ENCODE measurements at places on chromosomes 6 and 20. TPM values are rescaled to one million over a fixed set of nuclear protein-coding genes. Genes with fewer than 3 reads are reported as not detected.

- DNase-seq, result no peak
- no peak overlapping the region for H3K27ac ChIP-seq
- H3K4me1 ChIP-seq, result peaks cover 10% of the 10 kb centered on the region
- peaks cover 66% of the 10 kb centered on the region for H3K27me3 ChIP-seq
- H3K4me3 ChIP-seq, result peak overlapping the region; percentile 18
- H3K36me3 ChIP-seq, result no peaks in the 10 kb centered on the region
Measured at GRCh38 chr6:125746731-125747588, 2.5 kb upstream of the HEY2 start.

The SGK2 gene
- total RNA-seq, result 2.3 TPM

The ABT1 gene
- total RNA-seq, result 26.7 TPM

- H3K4me3 ChIP-seq, result no peak overlapping the region
- no peak for DNase-seq
- peaks cover 21% of the 10 kb centered on the region for H3K27me3 ChIP-seq
- no peaks in the 10 kb centered on the region for H3K4me1 ChIP-seq
- H3K27ac ChIP-seq, result no peak overlapping the region
Measured at GRCh38 chr6:153949616-153950015, 89.4 kb upstream of the OPRM1 start.

GRCh38 chr6:136593748-136594490, 43.7 kb upstream of the MAP7 start:
- H3K4me3 ChIP-seq, result no peak overlapping the region
- H3K36me3 ChIP-seq, result 0 out of 2 replicates have a peak, but pooled peaks cover 2% of the 10 kb centered on the region
- peak; percentile 16 for DNase-seq
- H3K27me3 ChIP-seq, result no peaks in the 10 kb centered on the region

GRCh38 chr6:168009331-168009730, 11.9 kb downstream of the KIF25 start:
- H3K27ac ChIP-seq, result no peak overlapping the region
- no peaks in the 10 kb centered on the region for H3K36me3 ChIP-seq
- peaks cover 16% of the 10 kb centered on the region for H3K4me1 ChIP-seq
- no peak overlapping the region for H3K4me3 ChIP-seq

DNA sequence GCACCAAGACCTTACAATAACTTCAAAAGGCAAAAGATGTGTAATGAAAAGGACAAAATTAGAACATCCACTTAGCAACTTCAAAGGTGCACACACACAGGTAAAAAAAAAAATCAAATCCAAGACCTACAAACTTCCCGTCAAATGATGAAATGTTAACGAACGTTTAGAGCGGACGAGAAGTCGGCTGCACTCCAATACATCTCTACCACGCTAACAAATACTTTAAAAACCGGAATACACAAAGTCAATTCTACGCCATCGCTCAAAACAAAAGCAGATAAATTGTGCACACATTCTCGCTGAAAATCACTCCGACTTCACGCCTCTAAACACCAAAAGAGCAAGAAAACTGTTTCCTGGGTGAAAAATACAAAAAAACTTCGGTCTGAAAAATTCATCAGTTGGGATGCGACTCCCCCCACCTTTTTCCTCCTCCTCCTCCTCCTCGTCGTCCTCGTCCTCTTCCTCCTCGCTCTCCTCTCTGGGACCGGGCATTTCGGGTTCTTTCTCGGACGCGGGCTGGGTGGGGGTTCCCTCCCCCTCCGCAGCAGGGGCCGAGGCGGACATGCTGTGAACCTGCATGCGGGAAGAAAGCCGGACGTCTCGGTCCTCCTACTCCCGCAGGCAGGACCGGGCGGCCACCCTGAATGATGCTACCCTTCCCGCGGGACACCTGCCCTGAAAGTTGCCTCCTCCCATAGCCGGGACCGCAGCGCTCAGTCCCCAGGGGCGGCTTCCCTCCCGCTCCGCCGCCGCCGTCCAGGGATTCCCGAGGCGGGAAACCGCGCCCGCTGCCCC, 712 bp downstream of the DEK start:
- peaks cover 47% of the 10 kb centered on the region for H3K4me1 ChIP-seq
- H3K27ac ChIP-seq, result peak overlapping the region; percentile 85
- peak overlapping the region; percentile 91 for H3K4me3 ChIP-seq
- H3K27me3 ChIP-seq, result no peaks in the 10 kb centered on the region
- DNase-seq, result no peak

The FAM209B gene
- not detected for total RNA-seq

DNA sequence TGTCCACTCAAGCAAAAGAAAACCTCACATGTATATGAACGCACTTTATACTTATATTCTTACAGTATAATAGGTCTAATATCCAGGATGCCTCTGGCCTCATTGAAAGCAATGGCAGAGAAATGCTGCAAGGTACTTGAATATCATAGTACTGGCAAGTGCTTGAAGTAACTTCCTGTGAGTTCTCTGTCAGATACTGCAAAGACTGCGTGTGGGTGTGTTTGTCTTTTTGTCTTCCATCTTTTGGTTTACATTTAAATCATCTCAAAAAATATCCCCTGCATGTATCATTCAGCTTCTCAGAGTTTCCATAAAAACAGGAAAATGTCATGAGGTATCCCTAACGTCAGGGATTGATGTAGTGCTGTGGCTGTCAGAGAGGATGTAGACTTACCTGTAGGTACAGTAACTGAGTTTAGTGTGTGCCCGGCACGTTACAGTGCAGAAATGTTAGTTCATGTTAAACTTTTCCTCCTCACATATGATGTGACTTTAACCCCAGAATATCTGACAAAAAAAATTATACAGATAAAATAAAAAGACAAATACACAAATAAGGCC, 184.3 kb downstream of the DST start:
- H3K27me3 ChIP-seq, result no peaks in the 10 kb centered on the region
- no peak overlapping the region for H3K4me3 ChIP-seq
- H3K4me1 ChIP-seq, result no peaks in the 10 kb centered on the region
- H3K27ac ChIP-seq, result no peak overlapping the region
- DNase-seq, result no peak

The SOX4 gene
- total RNA-seq, result 67.0 TPM

GRCh38 chr6:13248584-13248985, 79.8 kb downstream of the TBC1D7 start:
- H3K27ac ChIP-seq, result no peak overlapping the region
- H3K4me1 ChIP-seq, result no peaks in the 10 kb centered on the region
- DNase-seq, result no peak

The FILIP1 gene
- total RNA-seq, result 0.05 TPM

DNA sequence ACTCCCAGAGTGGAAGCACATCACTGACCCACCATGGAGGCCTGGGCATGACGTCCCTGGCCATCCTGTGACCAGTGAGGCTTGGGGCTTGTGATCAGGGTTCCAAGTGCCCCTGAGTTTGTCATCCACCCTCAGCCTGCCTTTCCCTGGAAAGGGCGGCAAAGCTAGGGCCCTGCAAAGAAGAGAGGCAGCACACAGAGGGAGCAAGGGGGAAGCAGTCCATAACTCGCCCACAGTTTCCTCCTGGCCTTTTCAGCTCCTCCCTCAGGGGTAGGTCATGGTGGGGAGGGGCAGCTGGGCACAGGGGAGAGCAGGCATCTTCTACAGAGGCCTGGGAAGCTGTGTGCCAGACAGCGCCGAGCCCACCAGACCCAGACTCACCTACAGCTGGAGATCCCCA, at the start of gene NCR2:
TSS of gene NCR2 (plus strand) at position 313 of the 400 bp plus-strand sequence. CDS start 269 bp downstream, outside the sequence.
- no peaks in the 10 kb centered on the region for H3K4me1 ChIP-seq
- H3K27me3 ChIP-seq, result peaks cover 8% of the 10 kb centered on the region
- H3K4me3 ChIP-seq, result no peak within 1 kb of the TSS

DNA sequence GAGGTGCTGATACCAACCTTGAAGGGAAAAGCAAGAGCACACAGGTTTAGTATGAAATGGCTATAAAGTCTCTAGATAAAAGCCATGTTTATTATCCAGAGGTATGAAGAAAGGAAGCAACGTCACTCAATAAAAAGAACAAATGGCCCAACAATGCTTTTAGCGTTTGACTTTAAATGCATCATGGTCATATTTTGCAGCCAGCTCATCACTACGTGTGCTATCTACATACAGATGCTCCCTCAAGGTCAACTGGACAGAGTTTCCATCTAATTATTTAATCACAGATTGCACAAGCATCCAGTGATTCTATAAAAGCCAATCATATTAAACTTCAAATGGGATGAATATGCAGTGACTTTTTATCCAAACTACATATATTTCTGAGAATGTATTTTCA, 127.6 kb upstream of the SYNDIG1 start:
- H3K4me1 ChIP-seq, result no peaks in the 10 kb centered on the region
- no peak overlapping the region for H3K27ac ChIP-seq
- no peaks in the 10 kb centered on the region for H3K27me3 ChIP-seq
- H3K36me3 ChIP-seq, result no peaks in the 10 kb centered on the region
- H3K4me3 ChIP-seq, result no peak overlapping the region

The CTAGE9 gene
- not detected for total RNA-seq

The TRIM26 gene
- total RNA-seq, result 32.2 TPM

DNA sequence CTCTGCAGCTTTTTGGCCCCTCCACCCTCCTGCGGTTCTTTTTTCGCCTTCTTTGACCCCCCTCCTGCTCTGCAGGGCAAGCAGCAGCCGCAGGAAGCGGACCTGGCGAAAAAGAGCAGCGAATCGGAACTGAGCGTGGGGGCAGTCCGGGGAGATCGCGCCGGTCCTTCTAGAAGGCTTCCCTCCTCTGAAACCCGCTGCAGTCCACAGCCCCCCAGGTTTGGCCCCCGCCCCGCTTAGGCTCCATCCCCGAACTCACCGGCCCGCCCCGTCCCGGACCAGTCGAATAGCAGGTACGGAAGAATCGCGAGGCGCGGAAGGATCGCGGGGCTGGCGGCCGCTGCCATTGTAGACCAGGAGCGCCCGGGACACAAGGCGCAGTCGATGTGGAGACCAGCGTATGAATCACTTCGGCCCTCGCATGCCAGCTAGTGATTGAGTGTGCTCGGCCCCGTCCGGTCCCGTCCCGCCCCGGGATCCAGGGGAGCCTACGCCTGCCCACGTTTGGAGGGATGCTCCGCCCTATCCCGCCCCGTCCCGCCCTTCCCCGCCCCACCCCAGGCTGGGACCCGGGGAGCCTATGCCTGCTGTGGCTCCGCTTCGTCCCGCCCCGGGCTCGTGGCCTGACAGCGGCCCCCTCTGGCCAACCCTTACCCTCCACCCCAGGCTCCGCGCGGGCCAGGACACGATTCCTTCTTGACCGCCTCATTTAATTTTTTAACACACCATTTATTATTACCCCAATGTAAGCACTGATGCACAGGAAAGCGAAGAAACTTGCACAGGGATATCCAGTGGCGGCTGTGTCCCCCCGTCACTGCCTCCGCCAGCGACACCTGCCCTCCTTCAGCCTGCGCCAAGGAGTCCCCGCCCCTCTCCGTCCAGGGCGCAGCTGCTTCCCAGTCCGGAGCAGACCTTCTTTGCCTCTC, at the start of gene ULBP3:
TSS of gene ULBP3 (minus strand) at position 402 of the 929 bp plus-strand sequence. CDS start at position 347, 55 bp downstream.
- peak; percentile 89 for DNase-seq
- H3K4me3 ChIP-seq, result peak within 1 kb of the TSS; percentile 92
- no peaks in the 10 kb centered on the region for H3K27me3 ChIP-seq
- peak within 1 kb of the TSS; percentile 53 for H3K27ac ChIP-seq
- H3K36me3 ChIP-seq, result peaks cover 5% of the 10 kb centered on the region

The ARMH2 gene
- total RNA-seq, result not detected

- no peaks in the 10 kb centered on the region for H3K36me3 ChIP-seq
- H3K4me1 ChIP-seq, result no peaks in the 10 kb centered on the region
- H3K27ac ChIP-seq, result no peak overlapping the region
- no peaks in the 10 kb centered on the region for H3K27me3 ChIP-seq
Measured at GRCh38 chr20:62446481-62446880, 19.1 kb upstream of the RBBP8NL start.

The CPNE5 gene
- not detected for total RNA-seq

- no peak overlapping the region for H3K4me3 ChIP-seq
- H3K27me3 ChIP-seq, result no peaks in the 10 kb centered on the region
- H3K36me3 ChIP-seq, result peaks cover 27% of the 10 kb centered on the region
- peaks cover 12% of the 10 kb centered on the region for H3K4me1 ChIP-seq
Measured at GRCh38 chr6:33664506-33665057, 43.5 kb downstream of the ITPR3 start.

- DNase-seq, result no peak
- H3K27me3 ChIP-seq, result no peaks in the 10 kb centered on the region
- no peak overlapping the region for H3K27ac ChIP-seq
- peaks cover 9% of the 10 kb centered on the region for H3K4me1 ChIP-seq
- H3K36me3 ChIP-seq, result no peaks in the 10 kb centered on the region
Measured at GRCh38 chr6:136647363-136647852, 97.2 kb upstream of the MAP7 start.

DNA sequence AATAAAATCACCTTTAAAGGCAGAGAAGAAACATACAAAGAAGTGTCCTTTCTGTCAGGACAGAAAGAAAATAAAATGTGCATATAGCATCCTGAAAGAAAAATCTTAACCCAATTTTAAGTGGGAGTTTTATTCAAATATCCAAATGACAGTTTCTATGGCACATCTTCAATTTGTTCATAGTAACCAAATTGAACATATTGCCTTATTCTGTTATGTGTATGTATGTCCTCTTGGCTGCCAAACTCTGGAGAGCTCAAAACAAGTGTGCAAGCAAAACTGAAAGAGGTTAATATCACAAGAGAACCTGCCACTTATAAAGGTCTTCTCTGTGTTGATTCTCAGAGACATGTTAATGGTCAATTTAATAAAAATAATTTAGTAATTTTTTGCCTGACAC, 334.7 kb downstream of the BCKDHB start:
- peaks cover 37% of the 10 kb centered on the region for H3K4me1 ChIP-seq
- H3K27me3 ChIP-seq, result no peaks in the 10 kb centered on the region
- no peak overlapping the region for H3K4me3 ChIP-seq
- DNase-seq, result no peak
- H3K27ac ChIP-seq, result no peak overlapping the region
- no peaks in the 10 kb centered on the region for H3K36me3 ChIP-seq

The IBTK gene
- total RNA-seq, result 36.6 TPM

GRCh38 chr6:15507221-15507620, 155.6 kb downstream of the DTNBP1 start:
- no peaks in the 10 kb centered on the region for H3K4me1 ChIP-seq
- no peak overlapping the region for H3K27ac ChIP-seq
- H3K36me3 ChIP-seq, result no peaks in the 10 kb centered on the region

- peaks cover 38% of the 10 kb centered on the region for H3K4me1 ChIP-seq
- no peaks in the 10 kb centered on the region for H3K27me3 ChIP-seq
Measured at GRCh38 chr20:50191065-50191543, 474 bp downstream of the CEBPB start.

The HLA-DQA1 gene
- 0.86 TPM for total RNA-seq

DNA sequence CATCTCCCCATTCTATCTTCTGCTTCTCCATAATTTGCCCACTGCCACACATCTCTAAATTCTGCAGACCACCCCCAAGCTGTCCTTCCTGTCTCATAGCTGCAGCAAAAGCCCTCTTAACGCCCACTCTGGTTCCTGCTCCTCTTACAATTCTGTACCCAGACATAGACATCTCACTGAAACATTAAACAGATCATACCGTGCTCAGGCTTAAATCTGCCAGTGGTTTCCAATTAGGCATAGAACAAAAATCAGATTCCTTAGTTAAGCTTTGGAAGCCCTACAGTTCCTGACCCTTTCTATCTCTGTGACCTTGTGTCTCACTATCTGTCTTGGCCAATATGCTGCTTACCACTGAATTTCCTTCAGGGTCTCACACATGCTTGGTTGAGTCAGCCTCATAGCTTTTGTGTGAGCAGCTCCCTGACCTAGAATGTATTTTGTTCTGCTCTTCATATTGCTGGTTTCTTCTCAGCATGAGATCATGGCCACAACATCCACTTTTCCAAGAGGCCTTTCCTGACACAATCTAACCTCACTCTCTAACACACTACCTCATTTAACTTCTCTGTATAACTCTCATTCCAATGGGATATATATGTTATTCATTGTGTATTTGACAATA, 749.7 kb downstream of the MAFB start:
- no peaks in the 10 kb centered on the region for H3K36me3 ChIP-seq
- H3K27ac ChIP-seq, result no peak overlapping the region
- no peaks in the 10 kb centered on the region for H3K4me1 ChIP-seq

The SPAG4 gene
- 6.2 TPM for total RNA-seq

The POPDC3 gene
- total RNA-seq, result 10.1 TPM
